MM.1S (cell line): ENCODE measurements at places on chromosomes 7 and 10.
A peak's percentile ranks its signal among the peaks of the same experiment; 100 is the strongest.

GRCh38 chr10:88553116-88553752 is 29.9 kb downstream of the RNLS start:
- DNase-seq = peak; percentile 74

DNA sequence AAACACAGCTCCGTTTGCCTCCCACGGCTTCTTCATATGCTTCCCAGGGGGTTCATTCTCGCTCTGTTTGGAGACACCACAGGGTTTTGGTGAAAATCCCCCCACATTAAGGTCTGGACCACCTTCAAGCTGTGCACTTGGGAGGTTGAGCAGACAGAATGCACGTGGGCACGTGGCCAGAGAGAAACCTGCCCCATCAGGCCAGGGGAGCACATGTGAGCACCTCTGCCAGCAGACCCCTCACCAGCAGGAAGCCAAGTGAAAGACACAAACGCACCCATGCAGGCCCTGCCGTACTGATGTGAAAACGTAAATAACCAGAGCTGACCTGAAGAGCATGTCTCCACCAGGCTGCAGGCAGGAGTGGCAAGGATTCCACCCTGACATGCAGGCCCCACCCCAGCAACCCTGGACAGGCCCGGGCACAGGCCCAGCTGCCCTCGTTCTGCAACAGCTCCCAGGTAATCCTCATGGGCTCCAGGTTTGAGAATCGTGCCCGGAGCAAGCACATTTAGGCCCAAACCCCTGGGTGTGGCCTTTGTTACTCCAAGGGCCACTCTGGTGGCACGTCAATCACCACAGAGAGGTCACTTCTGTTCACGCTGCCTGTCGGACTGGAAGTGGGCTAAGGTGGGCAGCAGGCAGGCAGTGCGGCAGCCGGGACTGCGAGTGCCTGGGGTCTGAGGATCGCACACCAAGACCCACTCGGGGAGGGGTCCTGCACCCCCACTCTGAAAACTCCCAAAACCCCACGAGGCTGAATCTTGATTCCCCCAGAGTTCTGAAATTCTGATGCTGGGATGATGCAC is 184.4 kb downstream of the PTPRN2 start:
- DNase-seq = no peak

- DNase-seq = no peak
These were observed 45.2 kb upstream of the AKR1E2 start for GRCh38 chr10:4780782-4781181.

- no peak for DNase-seq
These were observed 247.1 kb downstream of the COBL start for GRCh38 chr7:51069411-51070083.

GRCh38 chr10:10897400-10897799 is 120.3 kb upstream of the CELF2 start:
- no peak for DNase-seq

- no peak for DNase-seq
These were observed 69.1 kb upstream of the COMTD1 start for GRCh38 chr10:75304741-75305390.

- no peak for DNase-seq
These were observed 154.3 kb downstream of the ARHGAP21 start for GRCh38 chr10:24569330-24569796.

DNA sequence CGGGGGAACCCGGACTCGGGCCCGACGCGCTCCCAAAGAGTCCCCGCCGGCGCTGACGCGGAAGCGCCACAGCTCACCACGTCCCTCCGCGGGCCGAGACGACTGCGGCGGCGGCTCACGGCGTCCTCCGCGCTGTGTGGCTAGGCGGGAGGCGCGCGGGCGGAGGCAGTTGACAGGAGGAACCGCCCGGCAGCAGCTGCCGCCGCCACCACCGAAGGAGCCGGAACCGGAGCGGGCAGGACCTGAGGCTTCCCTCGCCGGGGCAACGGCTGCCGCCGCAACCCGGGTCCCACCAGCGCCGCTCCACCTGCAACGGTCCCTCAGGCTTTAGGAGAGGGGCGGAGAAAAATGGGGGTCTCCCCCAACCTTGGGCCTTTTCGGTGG is 334 bp downstream of the ZNF800 start:
- peak; percentile 75 for DNase-seq

DNA sequence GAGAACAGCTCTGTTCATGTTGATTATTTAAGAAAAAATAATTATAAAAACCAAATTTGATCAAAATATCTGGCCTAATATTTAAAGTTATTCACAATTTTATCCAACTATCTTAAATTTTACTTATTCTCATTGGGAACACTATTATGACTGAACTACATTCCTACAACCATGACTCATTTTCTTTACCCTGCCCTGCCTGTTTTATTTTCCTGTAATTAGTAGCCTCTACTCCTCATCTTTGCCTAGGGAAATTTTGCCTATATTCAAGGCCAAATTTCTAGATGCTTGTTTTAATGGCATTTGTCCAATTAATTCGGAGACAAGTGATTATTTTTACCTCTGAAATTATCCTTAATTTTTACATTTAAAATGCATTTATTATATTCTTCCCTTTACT is 289.7 kb upstream of the TMEM229A start:
- no peak for DNase-seq

- no peak for DNase-seq
These were observed 982 bp downstream of the COBL start for GRCh38 chr7:51315393-51316261.

GRCh38 chr7:31192986-31193385 is 140.9 kb downstream of the ADCYAP1R1 start:
- no peak for DNase-seq

DNA sequence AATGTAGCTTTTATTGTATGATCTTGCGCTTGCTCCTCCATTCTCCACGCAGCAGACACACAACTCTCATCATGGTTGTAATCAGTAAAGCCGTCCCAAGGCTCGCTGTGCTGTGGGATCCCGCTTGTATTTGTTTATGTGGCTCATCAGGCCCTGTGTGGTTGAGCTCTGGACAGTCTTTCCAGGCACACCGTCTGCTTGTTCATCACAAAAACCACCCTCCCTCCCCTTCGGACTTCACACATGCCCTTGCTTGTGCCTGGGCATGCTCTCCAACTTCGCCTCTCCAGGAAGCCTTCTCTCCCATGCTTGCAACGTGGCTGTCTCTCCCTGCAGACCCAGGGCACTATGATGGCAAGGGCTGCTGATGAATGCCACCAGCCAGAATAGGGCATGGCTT is 62.4 kb downstream of the HK1 start:
- DNase-seq = no peak

GRCh38 chr10:131849591-131850382 is 51.0 kb upstream of the PPP2R2D start:
- no peak for DNase-seq
